ENCODE measurements at places on chromosomes 6 and 20.

GRCh38 chr20:13264907-13265306, 43.8 kb downstream of the ISM1 start:
- no peak for DNase-seq

DNA sequence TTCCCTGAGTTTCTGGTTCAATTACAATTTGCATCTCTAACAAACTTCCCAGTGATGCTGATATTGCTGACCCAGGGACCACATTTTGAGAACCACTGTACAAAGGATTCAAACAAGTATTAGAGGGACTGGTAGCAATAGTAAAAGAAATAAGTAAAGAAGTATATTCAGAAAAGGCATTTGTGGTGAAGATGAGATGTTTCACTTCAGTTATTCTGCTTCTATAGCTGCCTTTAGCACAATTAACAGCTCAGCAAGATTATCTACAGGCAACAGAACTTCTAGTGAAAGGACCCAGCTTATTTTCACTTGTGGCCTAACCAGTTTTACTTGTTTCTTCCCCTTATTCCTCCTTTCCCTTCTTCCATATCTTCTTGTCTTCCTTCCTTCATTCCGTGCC, 149.4 kb downstream of the PHF3 start:
- DNase-seq, result no peak

GRCh38 chr6:40582892-40583291, 4.3 kb downstream of the LRFN2 start:
- no peak for DNase-seq

DNA sequence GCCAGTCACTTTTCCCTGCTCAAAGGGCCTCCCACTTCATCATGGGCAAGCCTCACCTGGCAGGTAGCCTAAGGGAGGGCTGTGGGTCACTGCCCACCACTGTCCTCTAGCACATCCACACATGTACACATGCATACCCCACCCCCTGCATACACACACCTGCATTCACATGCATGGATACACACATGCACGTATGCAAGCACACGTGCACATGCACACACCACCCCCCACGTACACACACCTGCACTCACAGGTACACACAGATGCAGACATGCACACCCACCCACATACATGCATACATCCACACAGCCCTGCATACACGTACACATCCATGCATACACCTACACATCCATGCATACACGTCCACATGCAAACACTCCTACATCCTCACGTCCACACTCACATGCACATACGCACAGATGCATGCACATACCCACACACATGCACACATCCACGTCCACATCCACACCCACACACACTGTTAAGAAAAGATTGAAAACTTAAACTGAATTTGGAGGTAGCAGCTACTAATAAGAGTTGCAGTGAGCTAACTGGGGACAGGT, 14.0 kb upstream of the EXOC2 start:
- DNase-seq, result no peak

GRCh38 chr6:170188571-170189001, 102.3 kb downstream of the DLL1 start:
- DNase-seq, result peak; percentile 1

GRCh38 chr6:131819572-131820124, 11.8 kb downstream of the ENPP1 start:
- DNase-seq, result peak; percentile 59

All from Daoy (cell line).